ENCODE measurements at places on chromosomes 4 and X.
A peak's percentile ranks its signal among the peaks of the same experiment; 100 is the strongest.

DNA sequence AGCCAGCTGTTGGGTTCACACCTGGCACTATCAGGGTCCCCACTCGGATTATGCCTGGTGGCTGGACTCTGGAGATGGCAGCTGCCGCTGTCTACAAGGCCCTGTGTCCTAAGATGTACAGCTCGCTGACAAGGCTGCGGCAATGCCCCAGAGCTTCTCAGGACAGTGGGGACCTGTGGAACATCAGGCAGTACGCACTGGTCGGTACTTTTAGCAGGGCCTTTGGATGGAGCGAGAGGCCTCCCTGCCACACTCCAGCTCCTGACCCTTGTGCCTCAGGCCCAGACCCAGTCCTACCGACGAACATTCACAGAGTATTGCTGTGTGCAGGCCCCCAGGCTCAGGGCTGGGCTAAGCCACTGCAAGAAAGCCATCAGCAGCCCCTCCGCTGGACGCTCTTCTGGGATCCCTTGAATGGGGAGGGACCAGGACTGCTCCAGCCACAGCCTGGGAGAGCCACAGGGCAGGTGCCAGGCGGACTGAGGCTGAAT is 45.7 kb upstream of the HMX1 start:
- no peak for DNase-seq

GRCh38 chr4:86894455-86894854 is 2.2 kb upstream of the C4orf36 start:
- no peak for DNase-seq

DNA sequence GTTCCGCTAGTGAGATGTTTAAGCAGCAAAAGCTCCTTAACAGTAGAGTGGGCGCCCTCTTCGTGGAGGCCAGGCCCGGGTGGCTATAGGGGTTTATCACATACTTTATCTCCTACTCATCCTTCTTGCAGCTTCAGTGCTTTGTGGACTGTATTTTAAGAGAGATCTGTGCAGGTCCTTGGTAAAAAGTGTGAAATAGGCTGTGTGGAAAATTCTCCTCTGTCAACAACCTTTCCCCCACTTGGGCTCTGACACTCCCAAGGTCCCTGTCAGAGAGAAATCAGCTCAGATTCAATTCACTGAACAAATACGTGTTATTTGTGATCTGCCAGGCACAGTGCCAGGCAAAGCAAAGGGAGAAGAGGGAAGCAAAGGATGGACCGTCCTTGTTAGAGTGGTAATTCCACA is 214.3 kb upstream of the PPARGC1A start:
- DNase-seq, result no peak

GRCh38 chr4:79609817-79610216 is 201.8 kb upstream of the GK2 start:
- DNase-seq, result no peak

DNA sequence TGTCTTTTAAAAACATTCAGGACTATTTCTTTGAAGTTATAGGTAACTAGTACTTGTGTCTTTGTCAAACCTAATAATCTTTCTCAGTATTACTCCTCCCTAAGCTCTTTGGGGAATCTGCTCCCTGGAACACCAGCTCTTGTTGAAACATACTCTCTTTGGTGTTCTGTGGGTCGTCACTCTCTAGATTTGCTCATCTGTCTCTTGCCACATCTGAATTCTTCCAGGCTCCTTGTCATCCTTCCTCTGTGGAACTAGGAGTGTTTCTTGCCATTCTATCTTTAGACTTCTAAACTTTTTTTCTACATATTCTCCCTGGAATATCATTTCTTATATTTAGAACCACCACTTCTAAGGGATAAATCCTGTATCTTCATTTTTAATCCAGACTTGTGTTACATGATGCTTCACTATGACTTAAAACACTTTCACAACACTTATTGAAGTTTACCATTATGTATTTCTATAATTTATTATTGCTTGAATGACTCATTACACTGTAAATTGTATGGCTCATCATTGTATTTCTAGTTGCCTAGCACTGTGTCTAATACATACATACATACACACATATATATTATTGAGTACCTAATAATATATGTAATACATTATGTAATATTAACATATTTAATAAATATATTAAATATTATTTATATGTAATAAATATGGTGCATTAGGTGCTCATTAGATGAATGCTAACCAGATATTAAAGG is 186.1 kb downstream of the TMA16 start:
- no peak for DNase-seq

DNA sequence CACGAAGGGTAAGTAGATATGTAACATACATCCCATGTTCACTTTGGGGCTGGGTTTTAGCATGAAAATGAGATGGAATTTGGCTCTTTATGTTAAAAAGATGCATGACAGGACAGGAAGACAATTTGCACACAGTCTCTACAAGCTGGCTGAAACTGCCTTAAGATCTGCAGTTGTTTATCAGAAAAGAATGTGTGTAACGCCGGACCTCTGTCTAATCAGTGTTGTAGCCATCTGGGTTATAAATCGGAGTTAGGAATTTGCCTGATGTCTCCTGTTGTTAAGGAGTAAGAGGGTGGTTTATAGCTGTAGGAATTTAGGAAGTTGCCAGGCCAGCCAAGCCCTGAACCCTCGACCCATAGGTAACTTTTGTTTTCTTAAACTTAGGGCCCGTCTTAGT is 562.9 kb upstream of the FAT1 start:
- DNase-seq, result no peak

DNA sequence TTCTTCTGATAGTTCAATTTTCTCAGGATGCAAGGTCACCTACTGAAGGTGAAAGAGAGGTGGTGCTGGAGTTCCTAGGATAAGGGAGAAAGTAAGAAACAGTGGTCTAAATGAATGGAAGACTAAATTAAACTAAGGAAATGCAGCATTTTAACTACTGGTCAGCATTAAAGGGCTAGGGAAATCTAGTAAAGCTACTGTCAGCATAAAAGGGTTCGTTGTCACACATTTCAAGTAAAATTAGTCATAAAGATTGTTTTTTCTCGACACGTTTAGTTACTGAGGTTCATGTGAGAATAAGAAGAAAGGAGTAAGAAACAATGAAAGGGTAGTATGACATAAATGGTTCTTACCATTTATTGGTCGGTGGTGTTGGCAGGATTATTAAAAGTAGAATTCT is 40.0 kb upstream of the COX18 start:
- DNase-seq, result no peak

DNA sequence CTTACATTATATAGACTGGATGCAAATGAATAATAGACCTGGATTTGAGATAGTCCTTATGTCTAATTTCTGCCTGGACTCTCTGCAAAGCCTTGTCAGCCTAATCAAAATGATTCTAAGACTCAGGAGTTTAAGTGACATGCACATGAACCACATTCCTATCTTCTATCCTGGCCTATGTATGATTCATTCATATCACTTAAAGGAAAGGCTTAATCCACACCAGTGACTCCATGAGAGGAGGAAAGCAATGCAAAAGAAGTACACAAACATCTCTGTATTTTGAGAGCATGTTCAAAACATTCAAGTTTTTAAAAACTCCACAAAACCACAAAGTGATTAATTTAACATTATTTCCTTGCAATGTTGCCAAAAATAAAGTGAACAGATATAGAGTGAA is 14.6 kb downstream of the AMOT start:
- peak; percentile 13 for DNase-seq

GRCh38 chrX:150196285-150196684 is 166.8 kb upstream of the MAMLD1 start:
- no peak for DNase-seq
